T follicular helper cell (primary cell): ENCODE measurements at places on chromosomes 13 and 19.

DNA sequence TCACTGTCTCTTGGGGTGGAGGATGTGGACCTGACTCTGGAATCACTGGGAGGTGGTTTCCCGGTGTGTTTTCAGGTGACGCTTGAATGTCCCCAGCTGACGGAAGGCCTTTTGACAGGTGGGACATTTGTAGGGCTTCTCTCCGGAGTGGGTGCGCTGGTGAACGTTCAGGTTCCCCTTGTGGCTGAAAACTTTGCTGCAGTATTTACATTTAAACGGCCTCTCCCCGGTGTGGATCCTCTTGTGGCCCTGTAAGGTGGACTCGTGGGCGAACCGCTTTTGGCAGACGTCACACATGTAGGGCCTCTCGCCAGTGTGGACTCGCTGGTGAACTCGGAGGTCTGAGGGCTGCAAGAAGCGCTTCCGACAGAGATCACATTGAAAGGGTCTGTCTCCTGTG lies 7.8 kb downstream of the ZSCAN5B start:
- DNase-seq: no peak

DNA sequence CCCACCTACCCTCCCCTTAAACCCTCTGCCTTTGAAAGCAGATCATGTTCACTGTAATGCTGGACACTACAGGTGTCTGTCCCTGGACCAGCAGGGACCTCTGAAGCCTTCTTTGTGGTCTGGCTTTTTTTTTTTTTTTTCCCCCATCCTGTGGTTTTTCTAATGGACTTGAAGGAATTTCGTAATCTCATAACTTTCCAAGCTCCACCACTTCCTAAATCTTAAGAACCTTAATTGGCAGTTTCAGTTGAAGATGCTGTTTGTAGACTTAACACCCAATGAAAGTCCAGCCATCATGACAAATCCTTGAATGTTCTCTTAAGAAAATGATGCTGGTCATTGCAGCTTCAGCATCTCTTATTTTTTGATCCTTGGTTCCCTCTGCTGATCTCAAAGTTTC lies 45.0 kb upstream of the LRCH1 start:
- no peak for DNase-seq

GRCh38 chr19:36876993-36877938 lies 26.6 kb downstream of the ZNF345 start:
- DNase-seq: no peak

DNA sequence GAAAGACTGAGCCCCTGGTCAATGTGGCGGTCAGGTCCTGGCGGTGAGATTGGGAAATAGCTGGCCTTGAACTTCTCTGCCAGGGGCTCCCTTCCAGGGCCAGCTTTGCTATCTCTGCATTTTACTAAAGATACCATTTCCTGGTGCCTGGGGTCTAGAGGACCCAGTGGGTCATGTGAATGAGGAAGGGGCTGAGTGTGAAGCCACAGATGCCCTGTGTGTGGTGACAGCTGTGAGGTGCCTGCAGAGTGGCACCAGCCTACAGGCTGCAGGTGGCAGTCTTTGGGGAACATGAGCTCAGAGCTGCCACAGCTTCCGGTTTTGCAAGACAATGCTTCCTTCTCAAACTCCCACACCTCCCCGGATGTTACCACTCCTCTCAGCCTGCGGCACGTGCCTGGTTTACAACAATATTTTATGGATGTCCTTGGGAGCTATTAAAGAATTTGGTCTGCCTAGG lies 5.2 kb upstream of the MLNR start:
- peak; percentile 14 for DNase-seq

- DNase-seq: peak; percentile 85
These were observed at the start of gene LMTK3 for GRCh38 chr19:48511800-48512503. Gene LMTK3 (minus strand): TSS chr19:48511835. CDS start chr19:48511576, 259 bp downstream.

DNA sequence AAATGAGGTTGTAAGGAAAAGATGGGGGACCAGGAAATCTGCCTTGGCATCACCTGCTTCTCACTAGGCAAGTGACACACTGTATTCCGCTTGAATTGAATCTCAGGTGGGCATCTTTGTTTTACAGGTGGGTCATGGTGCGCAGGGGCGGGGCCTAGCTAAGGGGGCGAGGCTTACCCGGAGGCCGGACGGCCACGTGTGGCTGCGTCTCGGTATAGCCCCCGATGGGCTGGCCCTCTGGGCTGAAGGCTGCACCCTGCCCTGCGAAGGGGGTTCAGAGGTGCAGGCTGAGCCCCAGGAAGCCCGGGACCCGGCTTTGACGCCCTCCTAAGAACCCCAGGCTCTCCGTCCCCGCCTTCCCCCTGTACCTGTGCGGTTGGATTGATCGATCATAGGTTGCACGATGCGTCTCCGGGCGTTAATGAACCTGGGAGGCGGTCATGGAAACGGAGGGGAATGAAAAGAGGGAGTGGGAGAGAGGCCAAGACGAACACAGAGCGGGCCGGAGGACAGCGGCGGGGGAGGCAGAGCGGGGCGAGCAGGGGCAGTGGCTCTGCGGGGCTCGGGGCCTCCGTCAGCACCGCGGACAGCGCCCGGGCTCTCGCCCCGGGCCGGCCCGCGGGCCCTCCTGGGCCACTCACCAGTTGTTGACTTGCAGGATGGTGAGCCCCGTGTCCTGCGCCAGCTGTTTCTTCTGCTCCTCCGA lies 12.5 kb downstream of the MEIS3 start:
- no peak for DNase-seq

DNA sequence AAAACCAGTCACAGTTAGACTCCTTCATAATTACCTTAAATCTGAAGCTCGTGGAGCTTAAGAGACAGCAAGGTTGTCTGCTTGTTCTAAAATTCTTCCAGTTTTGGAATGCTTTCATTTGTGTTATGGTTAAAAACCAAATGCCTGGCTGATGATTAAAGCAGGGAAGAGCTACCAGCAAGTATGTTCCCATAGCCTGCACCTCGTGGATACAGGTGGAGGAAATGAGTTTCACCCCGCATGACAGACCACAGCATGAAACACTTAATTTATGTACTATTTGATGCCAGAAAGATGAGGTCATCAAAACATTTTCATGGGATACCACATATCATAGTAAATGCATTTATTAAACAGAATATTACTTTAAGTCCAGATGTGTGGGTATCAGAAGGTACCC lies 416 bp upstream of the DOCK9 start:
- no peak for DNase-seq

DNA sequence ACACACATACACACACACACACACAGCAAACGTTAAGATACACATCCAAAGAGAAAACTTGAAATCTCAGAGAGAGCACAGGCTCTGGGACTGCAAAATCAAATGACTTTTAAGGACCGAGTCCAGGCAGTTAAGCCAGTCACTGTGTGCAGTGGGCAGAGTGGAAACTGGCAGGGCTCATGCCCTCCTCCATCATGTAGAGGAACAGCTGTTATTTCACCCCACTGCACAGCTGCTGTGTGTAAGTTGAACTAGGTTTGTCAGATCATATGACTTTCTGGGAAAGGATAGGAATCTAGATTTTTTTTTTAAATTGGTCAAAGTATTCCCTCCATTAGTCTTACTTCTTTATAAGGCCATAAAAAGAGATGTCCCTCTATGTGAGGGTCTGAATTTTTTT lies 1002.1 kb downstream of the UQCRFS1 start:
- DNase-seq: no peak

- DNase-seq: no peak
These were observed 3.0 kb upstream of the CCNP start for GRCh38 chr19:40229484-40229883.

- DNase-seq: no peak
These were observed 12.6 kb upstream of the MAB21L1 start for GRCh38 chr13:35489050-35489449.
